AG10803 (cell line): ENCODE measurements at places on chromosomes 7 and 10.

DNA sequence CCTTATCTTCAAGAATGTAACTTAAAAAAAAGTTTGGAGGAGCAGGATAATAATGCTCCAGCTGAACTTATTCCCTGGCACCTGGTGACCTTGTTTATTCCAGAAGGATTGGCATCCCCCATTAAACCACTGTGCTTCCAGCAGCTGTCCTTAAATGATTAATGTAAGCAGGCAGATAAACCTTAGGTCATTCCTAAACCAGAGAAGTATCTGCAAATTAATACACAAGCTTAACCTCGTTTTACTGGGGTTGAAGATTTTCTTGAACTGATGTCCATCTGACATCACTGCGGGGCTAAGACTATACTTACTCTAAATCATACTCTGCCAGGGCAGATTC lies 116.1 kb upstream of the PALS2 start:
- DNase-seq: no peak

DNA sequence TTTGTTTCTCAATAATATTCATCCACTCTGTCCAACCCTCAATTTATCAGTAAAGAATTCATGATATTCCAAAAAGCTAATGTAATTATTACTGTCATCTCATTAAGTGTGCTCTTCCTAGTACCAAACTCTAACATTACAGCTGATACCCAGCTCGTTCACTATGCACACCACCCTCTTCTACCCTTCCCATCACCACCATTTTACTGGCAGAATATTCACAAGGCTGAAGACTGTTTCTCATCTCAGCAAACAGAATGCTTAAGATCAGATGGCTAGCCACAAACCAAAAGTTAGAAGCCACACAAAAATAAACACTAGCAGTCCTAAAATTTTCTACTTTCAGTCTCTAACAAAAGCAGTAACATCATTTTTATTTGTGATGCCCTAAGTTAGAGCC lies 121.5 kb downstream of the SRPK2 start:
- no peak for DNase-seq

GRCh38 chr7:107914831-107915230 lies 23.8 kb downstream of the DLD start:
- DNase-seq: no peak

GRCh38 chr10:13960603-13961002 lies 370.1 kb downstream of the FRMD4A start:
- DNase-seq: no peak

- DNase-seq: no peak
Measured at GRCh38 chr10:4191894-4192293, 406.9 kb upstream of the KLF6 start.

GRCh38 chr10:7577579-7577978 lies 89.2 kb downstream of the ITIH5 start:
- DNase-seq: no peak

GRCh38 chr7:134856691-134857090 lies 77.3 kb downstream of the CALD1 start:
- peak; percentile 43 for DNase-seq

GRCh38 chr7:128215281-128215680 lies 25.8 kb upstream of the LEP start:
- DNase-seq: peak; percentile 98

DNA sequence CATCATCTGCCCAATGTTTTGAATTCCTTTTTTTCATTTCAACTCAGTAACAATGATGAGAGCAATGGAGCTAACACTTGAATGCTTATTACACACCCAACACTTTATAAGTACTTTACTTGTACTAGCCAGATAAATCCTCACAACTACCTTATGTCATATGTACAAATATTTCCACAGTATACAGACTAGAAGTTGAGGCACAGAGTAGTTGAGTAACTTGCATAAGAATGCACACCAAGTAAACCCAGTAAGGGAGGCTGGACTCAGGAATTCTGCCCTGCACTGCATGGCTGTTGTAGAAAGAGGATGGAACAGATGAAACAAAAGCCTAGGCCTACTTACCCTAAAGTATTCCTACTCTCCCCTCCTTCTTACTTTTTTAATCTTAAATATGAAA lies 15.8 kb downstream of the DPY19L1 start:
- no peak for DNase-seq

DNA sequence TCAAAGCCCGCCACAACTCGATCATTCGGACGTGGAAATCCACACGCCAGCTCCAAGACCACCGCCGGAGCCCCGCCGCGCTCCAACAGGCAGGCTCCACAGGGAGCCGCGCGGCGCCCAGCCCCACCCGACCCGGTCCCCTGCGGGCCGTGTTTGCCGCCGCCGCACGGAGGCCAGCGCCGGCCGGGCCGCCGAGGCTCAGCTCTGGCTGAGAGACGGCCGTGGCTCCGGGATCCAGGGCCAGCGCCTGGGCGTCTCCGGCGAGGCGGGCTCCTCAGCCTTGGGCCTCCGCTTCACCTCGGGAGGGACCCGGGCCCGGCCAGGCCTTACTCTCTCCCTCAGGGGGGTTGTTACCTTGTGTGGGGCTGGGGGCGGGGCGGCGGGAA lies 333 bp downstream of the SMNDC1 start:
- peak; percentile 17 for DNase-seq

DNA sequence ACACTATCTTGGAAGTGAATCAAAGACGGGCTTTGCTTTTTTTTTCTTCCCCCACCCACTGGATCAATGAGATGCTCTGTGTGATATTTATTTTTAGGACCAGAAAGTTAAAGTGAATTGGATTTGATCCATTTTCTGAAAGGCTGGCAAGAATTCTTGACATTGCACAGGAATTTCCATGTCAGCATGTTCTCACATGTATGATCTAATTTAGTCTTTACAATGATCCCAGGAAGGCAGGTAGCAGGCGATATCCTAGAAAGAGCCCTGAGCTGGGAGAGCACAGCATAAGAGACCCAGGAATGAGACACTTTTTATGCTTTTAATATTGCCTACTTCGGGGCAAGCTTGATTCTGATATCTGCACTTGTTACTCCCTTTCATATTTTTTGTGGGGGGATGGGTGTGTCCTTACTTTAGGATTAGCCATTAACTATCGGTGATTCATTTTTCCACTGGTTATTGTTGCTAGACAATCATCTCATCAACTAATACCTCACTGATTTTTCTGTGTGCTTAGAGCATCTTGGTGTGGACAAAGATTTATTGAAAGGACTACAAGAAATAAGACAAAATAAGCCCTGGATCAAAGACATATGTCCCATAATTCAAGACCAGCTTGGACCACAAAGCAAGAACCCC lies 58.1 kb downstream of the NRP1 start:
- no peak for DNase-seq

GRCh38 chr7:118575393-118575948 lies 351.0 kb downstream of the ANKRD7 start:
- DNase-seq: no peak

DNA sequence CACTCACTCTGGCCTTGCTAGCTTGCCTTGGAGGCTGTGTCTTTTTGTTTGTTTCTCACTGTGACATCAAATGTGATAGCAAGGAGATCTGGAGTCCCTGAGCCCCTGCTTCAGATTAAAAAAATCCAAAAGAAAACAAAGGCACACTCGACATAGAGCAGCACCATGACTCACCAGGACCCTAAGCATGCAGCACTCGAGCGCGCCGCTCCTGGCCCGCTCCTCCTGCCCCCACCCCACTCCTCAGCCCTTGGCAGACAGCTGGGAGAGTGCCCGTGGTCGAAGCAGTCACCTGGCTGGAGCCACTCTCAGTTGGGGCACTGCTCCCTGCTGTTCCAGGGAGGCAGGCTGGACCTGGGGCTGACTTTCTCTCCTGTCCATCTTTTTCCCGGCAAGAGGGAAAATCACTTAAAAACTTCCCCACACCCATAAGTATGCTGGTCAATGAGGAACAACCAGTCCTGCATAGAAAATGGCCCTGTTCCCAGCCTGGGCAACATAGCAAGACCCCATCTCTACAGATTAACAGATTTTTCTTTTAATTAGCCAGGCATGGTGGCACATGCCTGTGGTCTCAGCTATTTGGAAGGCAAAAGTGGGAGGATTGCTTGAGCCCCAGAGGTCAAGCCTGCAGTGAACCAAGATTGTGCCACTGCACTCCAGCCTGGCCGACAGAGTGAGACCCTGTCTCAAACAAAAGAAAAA lies 128.4 kb downstream of the PAXIP1 start:
- DNase-seq: no peak

GRCh38 chr10:44882166-44882720 lies 28.9 kb upstream of the TMEM72 start:
- DNase-seq: no peak

GRCh38 chr7:74101061-74101681 lies 17.6 kb downstream of the LIMK1 start:
- DNase-seq: peak; percentile 44

GRCh38 chr7:74569501-74570075 lies 87.9 kb upstream of the GTF2I start:
- no peak for DNase-seq

GRCh38 chr10:11684717-11685645 lies 57.2 kb upstream of the ECHDC3 start:
- DNase-seq: peak; percentile 92

- no peak for DNase-seq
Measured at GRCh38 chr7:17611611-17612010, 313.2 kb downstream of the AHR start.

DNA sequence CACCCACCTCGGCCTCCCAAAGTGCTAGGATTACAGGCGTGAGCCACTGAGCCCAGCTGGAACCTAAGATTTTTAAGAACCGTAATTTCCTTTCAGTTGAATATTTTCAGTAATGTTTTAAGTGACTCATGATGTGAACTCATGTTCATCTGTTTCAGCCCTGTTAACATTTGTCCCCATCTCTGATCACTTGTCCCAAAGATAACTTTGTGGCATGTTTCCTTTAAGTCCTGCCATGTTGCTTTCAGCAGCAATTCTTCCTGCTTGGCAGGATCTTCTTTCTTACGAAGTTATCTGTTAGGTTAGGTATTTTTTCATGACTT lies 19.3 kb downstream of the ZRANB1 start:
- DNase-seq: no peak

GRCh38 chr10:85641479-85642009 lies 725.1 kb downstream of the GRID1 start:
- DNase-seq: peak; percentile 35

GRCh38 chr10:84531396-84531795 lies 203.0 kb downstream of the CCSER2 start:
- DNase-seq: no peak

DNA sequence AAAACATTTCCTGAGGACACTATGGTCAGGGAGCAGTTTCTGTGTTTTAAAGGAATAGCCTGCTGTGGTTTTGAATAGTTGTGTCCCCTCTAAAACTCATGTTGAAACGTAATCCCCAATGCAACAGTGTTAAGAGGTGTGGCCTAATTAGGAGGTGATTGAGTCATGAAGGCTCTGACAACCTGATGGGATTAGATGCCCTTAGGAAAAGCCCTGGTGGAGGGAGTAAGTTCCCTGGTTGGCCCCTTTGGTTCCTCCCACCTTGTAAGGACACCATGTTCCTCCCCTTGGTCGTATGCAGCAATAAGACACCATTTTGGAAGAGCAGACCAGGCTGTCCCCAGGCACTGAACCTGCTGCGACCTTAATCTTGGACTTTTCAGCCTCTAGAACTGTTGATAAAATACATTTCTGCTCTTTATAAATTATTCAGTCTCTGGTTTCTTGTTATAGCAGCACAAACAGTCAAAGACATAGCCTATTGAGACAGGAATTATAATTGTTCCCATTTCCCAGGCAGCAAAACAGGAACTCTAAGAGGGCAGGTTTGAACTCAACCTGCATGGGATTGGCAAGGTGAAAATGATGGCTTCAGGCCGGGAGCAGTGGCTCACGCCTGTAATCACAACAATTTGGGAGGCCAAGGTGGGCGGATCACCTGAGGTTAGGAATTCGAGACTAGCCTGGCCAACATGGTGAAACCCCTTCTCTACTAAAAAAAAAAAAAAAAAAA lies 20.5 kb upstream of the TNS3 start:
- DNase-seq: no peak

- DNase-seq: peak; percentile 18
Measured at GRCh38 chr10:58897708-58898107, 278.7 kb upstream of the PHYHIPL start.

GRCh38 chr7:44615149-44615611 lies 8.8 kb downstream of the OGDH start:
- no peak for DNase-seq

GRCh38 chr7:50396856-50397255 lies 53.3 kb downstream of the FIGNL1 start:
- no peak for DNase-seq

- peak; percentile 71 for DNase-seq
Measured at GRCh38 chr10:89332123-89332633, 4.4 kb downstream of the IFIT3 start.

- no peak for DNase-seq
Measured at GRCh38 chr7:45515346-45515745, 58.8 kb upstream of the ADCY1 start.

- no peak for DNase-seq
Measured at GRCh38 chr7:119320316-119320715, 952.7 kb upstream of the KCND2 start.
